Muscle of arm (tissue), 14 donors: ENCODE measurements at places on chromosomes 5 and 9.

DNA sequence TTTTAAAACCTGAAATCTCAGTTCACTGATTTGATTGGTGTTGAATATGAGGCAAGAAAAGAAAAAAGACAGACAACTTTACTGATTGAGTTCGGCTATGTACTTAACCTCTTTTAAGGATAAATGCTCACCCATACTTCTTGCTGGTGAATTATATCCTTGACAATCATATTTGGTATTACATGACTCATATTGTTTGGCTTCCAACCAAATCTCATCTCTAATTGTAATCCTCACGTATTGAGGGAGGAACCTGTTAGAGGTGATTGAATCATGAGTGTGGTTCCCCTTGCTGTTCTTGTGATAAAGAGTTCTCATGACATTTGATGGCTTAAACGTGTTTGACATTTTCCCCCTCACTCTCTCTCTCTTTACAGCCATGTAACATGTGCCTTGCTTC lies 255.6 kb upstream of the IZUMO3 start:
- no peak for DNase-seq

GRCh38 chr5:10399839-10400238 lies 41.8 kb upstream of the ROPN1L start:
- no peak for DNase-seq

DNA sequence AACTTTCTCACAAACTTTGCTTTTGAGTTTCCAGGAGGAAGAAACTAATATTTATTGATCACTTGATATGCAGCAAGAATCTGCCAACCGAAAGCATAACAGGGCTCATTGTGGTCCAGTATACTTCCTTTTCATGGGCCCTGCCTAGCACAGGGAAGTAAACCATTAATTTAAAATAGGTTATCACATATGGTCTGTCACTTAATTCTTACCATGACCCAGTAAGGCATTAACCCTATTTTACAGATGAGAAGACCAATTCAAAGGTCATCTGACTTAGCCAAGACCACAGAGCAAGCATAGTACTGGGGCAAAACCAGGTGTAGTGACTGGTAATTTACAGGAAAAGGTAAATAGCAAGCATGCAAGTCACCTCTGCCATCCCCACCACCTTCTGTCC lies 336.9 kb upstream of the DMAC1 start:
- no peak for DNase-seq

GRCh38 chr5:42636946-42637345 lies 119.7 kb upstream of the CCDC152 start:
- DNase-seq = no peak

- no peak for DNase-seq
Measured at GRCh38 chr9:27154908-27155307, 45.9 kb downstream of the TEK start.

DNA sequence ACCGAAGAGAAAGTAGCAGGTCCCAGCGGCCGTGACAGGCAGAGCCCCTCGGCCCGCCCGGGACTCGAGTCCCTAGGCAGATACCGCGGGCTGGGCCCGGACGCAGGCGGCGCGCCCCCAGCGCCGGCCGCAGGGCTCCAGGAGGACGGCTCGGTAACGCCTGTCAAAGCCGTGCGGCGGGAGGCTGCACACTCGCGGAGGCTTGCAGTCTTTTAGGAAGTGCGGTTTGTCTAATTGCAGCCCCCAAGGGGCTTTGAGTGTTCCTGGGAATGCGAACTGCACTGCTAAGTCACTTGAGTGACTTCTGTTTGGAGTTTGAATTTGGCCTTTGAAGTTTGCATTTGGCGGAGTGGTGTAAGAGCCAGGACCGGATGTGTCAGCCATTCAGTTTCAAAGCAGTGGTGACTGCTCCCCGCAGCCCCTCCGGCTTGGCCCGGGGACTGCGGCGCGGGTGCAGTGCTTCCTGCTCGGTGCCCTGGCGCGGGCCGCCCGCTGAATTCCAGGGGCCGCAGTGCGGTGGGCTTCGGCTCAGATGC lies 1.3 kb downstream of the MAP3K1 start:
- DNase-seq = peak; percentile 59

GRCh38 chr5:5483880-5484598 lies 61.6 kb downstream of the ICE1 start:
- no peak for DNase-seq

GRCh38 chr5:131932235-131932634 lies 13.2 kb downstream of the MEIKIN start:
- DNase-seq = no peak

GRCh38 chr5:59648949-59649921 lies 244.3 kb downstream of the PDE4D start:
- DNase-seq = no peak

- no peak for DNase-seq
Measured at GRCh38 chr9:80094176-80094771, 522.5 kb downstream of the TLE4 start.

DNA sequence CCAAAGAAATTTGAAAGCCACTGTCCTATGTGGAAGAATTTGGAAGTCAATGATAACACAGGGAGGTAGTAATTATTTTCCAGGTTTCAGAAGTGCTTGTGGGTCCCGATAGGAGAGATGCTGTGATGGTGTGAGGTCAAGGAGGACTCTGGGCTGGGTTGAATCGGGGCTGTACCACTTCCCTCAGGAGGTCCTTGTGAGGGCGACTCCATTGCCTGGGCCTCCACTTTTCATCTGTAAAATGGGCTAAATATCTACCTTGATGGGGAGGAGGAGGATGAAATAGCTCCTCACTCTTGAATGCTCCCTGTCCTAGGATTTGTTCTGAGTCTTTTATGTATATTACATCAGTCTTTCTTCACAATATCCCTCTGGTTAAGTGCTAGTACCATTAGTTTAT lies 59.0 kb downstream of the ROPN1L start:
- DNase-seq = no peak

- DNase-seq = no peak
Measured at GRCh38 chr5:346229-346935, 24.9 kb downstream of the AHRR start.

DNA sequence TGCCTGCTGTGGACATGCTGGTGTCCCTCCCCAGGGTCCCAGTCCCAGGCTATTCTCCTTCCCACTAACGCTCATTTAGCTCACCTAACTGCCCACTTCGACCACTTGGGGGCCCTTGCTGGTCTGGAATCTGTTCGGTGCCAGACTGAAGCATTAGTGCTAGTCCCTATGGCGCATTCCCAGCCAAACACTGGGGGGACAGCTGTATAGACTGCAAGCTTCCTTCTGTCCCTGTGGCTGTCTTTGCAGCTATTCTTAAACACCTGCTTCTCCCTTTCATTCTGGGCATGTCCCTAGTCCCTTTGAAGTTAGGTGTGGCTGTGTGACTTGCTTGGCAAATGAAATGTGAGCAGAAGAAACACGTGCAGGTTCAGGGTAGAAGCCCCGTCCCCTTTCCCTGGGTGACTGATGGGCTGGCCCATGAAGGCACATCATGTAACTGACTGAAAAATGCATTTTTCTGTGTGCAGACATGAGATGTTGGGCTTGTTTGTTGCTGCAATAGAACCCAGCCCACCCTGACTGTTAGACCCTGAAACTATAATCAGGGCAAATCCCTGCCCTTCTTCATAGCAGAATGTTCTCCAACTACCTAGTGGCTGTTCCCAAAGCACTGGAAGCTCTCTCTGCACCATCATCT lies 134.4 kb downstream of the BARX1 start:
- no peak for DNase-seq

GRCh38 chr5:113179156-113179555 lies 202.6 kb downstream of the DCP2 start:
- no peak for DNase-seq

DNA sequence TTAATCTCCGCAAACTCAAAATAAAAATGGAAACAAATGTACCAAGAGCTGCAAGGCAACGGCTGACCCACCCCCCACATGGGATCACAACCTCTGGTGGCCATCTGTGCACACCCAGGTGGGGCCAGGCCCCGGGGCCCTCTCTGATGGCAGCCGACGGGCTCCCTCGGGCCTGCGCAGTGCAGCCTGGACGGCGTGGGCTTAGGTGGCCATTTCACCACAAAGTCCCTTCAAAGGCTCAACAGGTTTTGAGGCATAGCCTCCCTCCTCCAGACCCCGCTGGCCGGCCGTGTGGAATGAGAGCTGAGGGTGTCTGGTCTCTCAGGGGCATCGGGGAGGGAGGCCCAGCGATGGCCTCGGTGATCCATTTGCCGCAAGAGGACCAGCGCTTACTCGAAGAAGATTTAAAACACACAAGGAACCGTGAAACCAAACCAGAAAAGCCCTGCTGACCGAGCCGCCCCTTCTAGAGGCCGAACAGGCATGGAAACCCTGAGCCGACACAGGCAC lies 42.7 kb upstream of the CEP72 start:
- no peak for DNase-seq

DNA sequence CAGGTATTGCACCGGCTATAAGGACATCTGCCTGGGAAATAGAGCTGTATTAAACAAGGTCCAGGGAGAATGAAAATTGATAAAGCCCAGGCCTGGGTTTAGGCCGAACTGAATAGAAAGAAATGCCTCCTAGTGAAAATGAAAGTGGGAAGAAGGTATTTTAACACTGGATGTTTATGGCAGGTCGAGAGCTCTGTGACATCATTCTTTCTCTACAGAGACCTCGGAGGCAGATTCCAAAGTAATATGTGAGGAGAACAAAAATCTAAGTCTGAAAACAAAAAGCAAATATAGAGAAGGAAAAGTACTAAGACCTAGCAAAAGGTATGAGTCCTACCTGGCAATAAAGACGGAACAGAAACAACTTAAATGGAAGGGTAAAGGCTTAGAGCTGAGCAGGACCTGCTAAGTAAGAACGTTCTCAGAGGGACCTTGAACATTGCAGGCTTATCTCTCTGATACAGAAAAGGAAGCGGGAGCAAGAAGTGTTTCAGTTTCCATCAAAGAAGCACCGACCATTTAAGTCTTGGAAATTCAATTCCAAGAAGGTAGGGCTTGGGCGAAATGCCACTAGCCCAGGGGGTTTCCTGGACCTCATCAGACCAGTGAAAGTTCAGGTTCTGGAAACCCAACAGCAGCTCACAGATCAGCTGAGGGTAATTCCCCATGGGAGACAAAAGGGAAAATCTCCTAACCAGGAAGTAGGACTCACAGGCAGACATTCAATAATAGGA lies 80.0 kb downstream of the SUSD1 start:
- no peak for DNase-seq

GRCh38 chr5:15796557-15796956 lies 296.6 kb downstream of the FBXL7 start:
- DNase-seq = no peak

GRCh38 chr9:6758248-6758497 lies 400 bp downstream of the KDM4C start:
- no peak for DNase-seq

DNA sequence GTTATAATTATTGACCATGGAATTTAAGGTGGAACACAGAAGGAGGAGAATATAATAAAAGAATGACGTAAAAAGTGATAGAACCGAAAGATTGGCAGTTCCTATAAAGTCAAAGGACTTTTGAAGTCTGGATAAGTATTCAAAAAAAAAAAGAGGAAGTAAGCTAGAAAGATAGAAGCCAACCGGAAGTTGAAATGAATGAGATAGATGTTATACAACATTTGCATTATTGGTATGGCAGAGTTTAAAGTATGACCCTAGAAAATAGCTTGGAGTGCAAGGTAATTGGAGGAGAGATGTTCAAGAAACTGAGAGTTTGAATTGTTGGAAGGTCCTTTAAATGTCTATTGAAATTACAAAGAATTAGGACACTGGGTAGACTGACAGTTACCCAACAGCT lies 293.6 kb downstream of the FER start:
- DNase-seq = no peak

- DNase-seq = no peak
Measured at GRCh38 chr5:122375801-122376200, 63.8 kb downstream of the SNCAIP start.

DNA sequence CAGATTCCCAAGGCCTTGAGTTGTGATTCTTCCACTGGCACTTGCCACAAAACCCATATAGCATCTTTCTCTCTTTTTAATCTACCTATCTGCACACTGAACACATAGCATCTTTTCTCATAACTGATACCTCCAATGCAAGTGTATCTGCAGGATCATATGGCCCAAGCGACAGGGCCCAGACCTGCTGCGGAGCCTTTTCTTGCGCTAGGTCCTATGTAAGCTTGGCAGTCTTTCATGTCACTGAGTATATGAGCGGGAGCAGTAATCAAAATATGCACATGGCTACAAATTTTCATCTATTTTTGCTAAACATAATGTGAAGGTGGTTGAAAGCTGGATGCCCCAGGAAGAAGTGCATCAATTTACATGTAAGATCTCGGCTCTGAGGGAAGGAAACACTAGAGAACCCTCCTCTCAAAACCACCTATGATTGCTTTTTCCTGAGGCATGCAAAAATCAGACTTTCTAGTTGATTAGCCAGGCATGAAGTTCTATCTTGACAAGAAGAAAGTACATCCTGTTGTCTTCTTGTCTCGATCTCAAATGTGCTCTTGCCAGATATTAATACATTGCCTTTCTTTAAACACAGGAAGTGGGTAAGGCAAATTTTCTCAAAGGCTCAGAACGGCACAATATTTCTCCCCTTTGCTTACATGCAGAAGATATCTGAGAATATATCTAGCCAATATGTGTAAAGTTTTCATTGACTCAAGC lies 26.9 kb upstream of the CEMIP2 start:
- DNase-seq = no peak

DNA sequence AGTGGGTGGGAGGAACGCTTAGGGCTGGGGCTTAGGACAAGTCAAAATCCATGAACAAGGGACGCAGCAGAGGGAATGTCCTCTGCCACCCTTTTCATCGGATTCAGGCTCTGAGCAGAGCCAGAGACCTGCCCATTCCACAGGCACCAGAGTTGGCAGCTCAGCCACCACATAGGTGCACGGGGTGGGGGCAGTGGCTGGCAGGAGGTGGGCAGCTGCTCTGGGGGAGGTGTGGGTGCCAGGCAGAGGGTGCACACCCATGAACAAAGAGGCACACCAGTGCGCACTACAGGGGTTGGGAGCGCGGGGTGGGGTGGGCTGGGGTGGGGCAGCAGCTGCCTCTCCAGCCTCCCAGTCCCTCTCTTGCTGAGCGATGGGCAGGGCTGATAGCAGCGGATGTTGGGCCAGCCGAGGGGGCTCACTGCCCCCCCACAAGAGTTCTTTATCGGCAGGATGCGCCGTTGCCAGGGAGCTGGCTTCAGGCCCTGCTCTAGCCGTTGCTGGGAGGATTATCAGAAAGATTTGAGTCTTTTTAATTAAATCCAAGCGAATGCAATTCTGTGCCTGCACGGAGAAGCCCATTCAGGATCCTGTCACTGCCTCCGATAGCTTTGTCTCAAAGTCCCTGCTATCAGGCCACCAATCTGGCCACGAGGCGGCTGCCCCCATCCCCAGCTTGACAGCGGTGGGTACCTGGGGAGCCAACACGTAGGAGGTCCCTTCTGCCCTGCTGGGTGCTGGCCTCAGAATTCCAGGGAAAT lies 64.3 kb upstream of the LMX1B start:
- no peak for DNase-seq

GRCh38 chr9:110479481-110479880 lies 100.1 kb downstream of the SVEP1 start:
- DNase-seq = no peak

DNA sequence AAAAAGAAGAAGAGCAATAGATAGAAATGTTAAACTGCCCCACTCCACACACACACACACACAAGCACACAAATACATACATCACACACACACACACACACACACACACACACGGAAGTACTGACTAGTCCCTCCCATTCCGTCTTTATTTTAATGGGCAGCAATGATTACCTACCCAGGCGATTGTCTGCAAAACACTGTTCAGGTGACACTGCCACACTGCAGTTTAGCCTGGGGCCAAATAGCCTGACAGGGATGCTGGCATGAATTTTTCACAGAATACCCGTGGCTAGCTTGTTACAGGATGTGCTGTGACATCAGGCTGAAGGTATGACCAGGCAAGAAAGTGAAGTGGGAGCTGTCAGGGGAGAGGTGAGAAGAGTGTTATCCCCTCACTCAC lies 86.9 kb downstream of the FRMD3 start:
- DNase-seq = no peak

- no peak for DNase-seq
Measured at GRCh38 chr9:75414371-75415160, 326.3 kb downstream of the OSTF1 start.
